T-helper 2 cell (primary cell): ENCODE measurements at places on chromosomes 11 and 22.

DNA sequence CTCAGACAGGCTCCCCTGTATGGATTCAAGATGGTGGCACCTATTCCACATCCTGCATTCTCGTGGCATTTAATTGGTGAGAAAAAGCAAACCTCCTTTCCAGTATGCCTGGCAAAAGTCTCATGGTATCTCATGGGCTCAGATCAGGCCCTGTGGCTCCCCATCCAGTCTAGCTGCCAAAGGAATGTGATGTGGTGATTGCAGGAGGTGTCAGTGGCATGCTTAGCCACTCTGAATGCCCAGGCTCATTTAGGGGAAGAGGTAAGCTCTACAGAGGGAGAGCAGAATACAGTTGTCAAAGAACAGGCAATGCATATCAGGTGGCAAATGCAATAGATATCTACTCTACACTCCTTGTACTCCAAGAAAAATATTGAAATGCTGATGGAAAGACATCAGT lies 146.7 kb downstream of the SPATA19 start:
- no peak for DNase-seq

GRCh38 chr11:112967082-112967481 lies 5.9 kb downstream of the NCAM1 start:
- no peak for DNase-seq

DNA sequence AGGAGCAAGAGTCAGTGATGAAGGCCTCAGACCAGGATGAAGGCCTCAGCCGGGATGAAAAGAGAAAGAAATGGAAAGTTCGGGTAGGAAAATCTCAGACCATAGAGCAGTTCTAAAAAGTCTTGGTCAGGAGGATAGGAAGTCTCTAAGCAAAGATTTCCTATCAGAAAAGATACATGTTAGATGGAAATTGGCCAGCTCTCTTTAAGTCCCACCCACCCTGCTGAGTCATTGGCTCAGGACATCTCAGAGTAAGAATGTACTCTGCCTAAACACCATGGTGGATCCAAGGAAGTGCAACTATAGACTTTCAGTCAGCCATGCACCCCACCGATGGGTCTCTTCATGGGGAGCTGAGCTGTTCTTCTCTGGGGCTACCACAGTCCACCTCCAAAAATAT lies 4.4 kb downstream of the OR8B3 start:
- no peak for DNase-seq

DNA sequence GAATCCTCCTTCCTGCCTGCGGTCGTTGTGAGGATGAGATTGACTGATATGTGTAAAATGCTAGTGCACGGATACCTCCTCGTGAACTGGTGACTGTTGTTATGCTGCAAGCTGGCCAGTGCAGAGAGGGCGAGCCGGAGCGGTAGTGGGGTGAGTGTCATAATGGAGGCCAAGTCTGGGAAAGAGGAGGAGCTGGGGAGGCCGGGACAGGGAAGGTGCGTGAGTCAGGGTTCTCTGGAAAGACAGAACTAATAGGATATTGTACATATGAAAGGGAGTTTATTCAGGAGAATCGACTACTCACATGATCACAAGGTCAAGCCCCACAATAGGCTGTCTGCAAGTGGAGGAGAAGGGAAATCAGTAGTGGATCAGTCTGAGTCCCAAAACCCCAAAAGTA lies 56.8 kb upstream of the FADD start:
- DNase-seq: no peak

DNA sequence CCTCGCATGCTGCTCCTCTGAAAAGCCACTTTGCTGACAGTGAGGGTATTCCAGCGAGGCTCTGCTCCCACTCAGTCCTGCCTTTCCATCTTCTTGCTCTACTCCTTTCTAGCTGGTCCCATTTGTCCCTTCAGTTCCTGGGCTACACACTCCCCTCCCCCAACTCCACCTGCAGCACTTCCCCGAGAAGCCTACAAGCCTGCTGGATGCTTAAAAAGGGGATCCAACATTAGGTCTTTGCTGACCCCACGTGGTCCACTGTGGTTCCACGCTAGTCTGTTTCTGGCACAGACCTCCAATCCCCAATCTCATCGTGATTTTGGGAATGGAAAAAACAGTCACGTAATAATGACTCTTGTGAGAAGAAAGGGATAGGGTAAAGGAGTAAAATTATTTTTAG lies 121.6 kb upstream of the SNX19 start:
- no peak for DNase-seq

DNA sequence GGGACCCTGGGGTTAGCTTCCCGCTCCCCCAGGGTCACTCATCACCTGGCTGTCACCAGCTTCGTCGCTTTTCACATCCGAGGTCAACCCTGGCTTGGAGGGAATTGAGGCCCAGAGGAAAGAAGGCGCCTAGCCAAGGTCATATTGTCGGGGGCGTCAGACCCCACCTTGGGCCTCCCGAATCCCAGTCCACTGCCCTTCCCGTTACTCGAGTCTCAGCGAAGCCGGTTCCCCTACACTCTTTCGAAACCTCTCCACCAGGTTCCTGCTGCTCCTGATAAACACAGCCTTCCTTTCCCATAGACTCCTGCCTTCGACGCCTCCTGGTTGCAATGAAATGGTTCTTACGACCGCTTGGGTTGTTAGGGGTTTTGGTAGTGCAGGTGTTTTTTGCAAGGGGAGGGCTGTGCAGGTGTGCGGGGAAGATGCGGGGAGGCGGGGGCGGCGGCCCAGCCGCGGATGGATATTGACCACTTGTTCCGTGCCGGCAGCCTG lies 642 bp downstream of the NAA40 start:
- no peak for DNase-seq

DNA sequence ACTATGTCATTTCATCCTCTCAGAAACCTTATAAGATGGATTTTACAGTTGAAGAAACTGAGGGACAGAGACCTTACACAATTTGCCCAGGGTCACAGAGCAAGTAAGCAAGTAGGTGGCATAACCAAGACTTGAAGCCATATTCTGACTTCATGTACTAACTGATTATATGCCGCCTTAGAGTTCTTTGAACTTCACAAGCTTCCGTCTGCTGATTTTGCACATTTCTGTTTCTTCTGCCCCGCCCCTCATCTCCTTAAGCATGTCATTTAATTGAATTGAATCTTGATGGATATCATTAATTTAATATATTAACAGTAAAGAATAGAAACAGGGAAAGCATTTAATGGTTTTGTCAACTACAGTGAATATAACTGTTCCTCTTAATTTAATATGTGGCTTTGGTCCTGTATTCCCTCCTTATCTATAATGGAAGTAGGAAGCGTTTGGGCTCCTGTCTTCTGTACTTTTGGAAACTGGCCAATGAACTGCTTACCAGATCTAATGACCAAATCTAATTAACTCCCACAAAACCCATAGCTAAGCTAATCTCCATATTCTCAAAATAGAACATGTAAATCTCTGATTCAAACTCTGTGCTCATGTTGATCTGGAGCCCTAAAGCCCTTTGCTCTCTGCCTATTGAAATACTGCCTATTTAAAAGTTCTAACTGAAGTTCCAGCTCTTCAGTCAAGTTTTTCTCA lies 30.4 kb downstream of the SIK2 start:
- DNase-seq: no peak

- DNase-seq: no peak
These were observed 4.1 kb upstream of the GALR3 start for GRCh38 chr22:37819105-37819433.

GRCh38 chr11:118748056-118748455 lies 42.9 kb downstream of the DDX6 start:
- no peak for DNase-seq

DNA sequence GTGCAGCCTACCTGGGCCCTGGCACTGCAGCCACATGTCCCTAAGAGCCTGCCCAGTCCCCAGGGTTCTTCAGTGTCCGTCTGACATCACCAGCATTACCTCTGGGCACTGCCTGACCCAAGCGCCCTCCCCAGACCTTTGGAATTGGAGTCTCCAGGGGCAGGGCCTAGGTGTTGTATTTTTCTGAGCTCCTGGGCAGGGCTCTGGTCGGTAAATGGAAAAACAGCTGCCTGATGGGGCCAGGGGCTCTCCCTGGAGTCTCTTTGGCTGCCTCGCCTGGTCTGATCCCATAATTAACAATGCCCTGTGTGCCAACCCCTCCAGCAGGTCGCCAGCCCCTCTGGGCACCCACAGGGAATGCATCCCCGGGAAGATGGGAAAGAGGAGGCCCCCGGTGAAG lies 710.2 kb downstream of the BRD1 start:
- DNase-seq: no peak

DNA sequence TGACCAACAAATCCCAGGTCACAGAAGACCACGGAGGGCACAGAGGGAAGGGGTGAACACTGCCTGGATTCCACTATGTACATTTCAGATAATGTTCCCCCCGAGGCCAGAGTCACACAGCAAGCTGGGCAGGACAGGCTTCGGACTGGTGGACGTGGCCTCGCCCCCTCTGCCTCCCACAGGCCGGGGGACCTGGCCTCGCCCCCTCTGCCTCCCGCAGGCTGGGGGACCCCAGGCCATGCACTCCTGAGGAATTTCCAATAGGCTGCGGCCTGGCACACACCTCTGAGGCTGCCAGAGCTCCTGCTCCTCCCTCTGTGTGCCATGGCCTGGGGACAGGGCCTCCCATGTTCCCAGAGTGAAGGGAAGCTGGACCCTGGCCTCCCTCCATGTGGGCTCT lies 1352.8 kb downstream of the BRD1 start:
- no peak for DNase-seq

GRCh38 chr11:93198215-93198845 lies 539 bp upstream of the SLC36A4 start:
- DNase-seq: no peak

DNA sequence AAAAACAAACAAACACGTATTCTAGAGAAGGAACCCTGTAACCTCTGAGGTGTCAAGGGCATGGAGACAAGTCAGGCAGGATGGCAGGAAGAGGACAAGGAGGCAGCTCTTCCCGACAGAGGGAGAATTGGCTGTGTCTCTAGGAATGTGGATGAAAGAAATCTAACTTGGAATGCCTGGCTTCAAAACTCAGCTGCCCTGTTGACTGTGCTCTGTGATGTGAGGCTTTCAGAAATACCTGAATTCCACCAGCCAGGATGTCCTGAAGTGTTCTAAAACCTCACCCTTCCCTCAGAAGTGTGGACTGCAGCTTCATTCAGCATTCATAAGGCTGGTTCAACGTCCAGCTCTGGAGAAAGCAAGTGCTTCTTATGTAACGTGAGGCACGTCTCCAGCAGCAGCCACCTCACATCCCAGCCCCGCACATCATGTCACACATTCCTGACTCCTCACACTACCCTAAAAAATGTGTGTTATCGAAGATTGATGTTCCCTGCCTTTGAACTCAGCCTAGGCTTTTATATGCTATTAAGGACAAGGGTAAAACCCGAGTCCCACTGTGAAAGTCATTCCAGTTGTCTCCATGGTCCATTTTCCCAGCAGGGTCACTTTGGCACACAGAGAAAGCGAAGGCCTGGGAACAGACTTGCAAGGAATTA lies 398.9 kb downstream of the ETS1 start:
- DNase-seq: no peak

- DNase-seq: peak; percentile 99
These were observed at the start of the genes FAU and MRPL49 for GRCh38 chr11:65121865-65122696. Gene FAU (minus strand): TSS chr11:65122134. CDS start chr11:65121813, 321 bp downstream. Gene MRPL49 (plus strand): TSS chr11:65122321. CDS start chr11:65122347, 26 bp downstream.

DNA sequence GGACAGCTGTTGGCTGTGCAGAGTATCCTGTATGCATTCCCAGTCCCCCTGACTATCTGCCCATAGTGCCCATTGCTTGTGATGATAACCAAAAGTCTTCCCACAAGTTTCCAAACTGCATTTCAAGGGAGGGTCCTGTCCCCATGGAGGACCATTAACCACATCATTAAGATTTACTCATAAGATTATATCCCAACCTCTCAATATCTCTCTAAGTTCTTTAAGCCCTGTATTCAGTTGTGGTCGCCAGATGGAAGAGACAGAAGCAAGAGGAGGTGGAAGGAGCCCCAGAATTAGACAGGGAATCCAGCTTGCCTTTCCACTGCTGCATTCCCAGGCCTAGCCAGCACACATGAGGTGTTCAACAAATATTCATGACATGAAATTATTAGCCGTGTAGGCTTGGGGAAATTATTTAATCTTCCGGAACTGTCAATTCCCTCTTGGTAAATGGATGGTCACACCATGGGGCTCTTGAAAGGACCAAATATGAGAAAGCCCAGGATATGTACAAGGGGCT lies 42.6 kb upstream of the TIMP3 start:
- no peak for DNase-seq

DNA sequence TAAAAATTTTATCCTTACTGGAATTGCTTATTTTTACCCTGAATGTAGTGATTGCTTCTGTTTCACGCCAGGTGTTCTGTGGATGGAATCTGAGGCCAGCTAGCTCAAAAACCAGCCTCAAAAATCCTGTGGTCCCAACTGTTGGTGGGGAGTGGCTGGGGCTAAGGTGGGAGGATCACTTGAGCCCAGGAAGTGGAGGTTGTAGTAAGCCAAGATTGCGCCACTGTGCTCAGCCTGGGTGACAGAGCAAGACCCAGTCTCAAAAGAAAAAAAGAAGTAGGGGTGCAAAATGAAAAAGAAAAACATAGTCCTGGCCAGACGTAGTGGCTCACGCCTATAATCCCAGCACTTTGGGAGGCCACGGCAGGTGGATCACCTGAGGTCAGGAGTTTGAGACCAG lies 27.0 kb upstream of the SLC5A1 start:
- no peak for DNase-seq

DNA sequence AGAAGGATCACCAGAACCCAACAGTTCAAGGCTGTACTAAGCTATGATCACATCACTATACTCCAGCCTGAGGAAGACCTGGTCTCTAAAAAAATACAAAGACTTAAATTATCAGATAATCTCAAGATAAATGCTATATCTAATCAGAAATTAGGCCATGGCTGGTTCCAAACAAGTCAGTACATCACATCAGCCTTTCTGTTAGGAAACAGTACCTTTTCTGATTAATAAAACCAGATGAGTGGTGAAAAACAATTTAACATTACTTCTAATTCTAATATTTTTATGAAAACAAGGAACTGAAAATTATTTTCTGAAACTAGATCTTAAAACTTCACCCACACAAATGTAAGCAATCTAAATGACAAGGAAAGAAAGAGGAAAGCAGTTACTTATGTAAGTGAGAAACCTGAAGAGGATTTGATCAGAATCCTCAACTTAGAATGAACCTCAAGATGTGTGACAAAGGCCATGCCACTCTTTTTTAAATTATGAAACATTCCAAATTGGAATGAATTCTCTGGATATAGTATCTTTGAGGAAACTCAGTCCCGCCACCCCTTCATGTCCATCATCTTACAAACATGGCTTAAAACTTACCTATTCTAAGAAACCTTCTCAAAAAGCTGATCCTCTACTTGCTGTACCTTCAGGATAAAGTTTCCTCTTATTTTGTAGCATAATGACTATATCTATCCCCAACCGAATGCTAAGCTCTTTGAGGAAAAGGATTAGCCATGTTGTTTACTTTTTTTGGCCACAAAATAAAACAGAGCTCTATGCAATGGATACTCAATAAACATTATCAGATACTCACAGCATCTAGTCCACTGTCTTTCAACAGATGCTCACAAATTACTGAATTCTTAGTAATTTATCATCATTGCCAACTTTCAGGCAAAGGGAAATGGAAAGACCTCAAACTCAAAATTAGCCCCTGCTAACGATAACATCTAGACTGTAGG lies 132.0 kb downstream of the MRTFA start:
- DNase-seq: no peak

GRCh38 chr11:9030601-9031000 lies 26.8 kb upstream of the NRIP3 start:
- DNase-seq: no peak
